Right lung (tissue), 10 donors: ENCODE measurements at places on chromosomes 3 and 15.

DNA sequence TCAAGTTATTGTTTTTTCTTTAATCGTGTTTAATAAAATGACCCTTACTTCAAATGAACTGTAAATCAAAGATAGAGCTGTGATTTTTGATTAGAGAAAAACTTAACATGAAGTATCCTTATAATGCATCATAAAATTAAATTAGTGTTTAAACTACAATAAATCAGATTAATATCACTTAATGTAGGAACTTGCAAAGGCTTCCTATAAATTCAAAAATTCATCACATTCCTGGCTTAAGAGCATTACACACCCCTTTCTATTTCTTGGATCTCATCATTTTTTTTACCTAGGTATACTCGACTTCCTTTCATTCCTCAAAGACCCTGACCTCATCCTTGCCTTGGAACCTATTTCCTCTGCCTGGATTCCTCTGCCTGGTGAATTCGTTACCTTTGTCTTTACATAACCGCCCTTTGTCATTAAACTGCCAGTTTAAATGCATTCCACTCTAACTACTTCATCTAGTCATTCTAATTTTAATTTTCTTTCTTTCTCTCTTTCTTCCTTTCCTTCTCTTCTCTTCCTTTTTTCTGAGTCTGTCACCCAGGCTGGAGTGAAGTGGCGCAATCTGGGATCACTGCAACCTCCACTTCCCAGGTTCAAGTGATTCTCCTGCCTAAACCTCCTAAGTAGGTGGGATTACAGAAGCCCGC lies 1244.5 kb downstream of the OTOL1 start:
- DNase-seq, result no peak

DNA sequence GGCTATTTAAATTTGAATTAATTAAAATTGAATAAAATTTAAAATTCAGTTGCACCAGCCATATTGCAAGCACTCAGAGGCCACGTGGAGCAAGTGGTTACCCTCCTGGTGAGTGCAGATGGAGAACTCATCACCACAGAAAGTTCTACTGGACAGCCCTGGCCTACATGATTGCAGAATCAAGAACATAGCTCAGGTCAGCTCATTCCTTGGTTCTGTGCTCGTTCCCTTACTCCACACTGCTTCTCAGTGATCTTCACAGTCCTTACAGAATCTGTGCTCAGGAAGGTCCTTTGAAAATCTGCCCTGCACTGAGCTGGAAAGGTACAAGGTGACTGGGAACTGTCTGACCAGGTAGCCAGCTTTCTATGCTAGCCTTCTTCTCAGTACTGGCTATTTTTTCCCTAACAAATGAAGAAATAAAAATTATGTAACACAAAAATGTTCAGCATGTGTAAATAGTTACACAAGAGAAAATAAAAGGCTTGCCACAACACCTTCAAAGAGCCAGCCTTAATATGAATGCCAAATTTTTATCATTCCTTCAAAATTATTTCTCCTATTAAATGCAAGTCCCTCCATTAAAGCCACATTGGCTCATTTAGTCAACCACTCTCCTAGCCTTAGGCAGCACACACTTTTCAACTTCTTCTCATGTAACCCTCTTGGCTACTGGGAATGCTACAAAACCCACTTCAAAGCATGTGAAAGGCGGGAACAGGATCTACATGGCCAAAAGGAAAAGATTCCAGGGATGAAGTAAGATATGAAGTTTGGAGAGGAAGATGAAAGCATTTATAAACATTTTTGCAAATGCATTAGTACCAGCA lies 326.4 kb upstream of the WNT5A start:
- no peak for DNase-seq

DNA sequence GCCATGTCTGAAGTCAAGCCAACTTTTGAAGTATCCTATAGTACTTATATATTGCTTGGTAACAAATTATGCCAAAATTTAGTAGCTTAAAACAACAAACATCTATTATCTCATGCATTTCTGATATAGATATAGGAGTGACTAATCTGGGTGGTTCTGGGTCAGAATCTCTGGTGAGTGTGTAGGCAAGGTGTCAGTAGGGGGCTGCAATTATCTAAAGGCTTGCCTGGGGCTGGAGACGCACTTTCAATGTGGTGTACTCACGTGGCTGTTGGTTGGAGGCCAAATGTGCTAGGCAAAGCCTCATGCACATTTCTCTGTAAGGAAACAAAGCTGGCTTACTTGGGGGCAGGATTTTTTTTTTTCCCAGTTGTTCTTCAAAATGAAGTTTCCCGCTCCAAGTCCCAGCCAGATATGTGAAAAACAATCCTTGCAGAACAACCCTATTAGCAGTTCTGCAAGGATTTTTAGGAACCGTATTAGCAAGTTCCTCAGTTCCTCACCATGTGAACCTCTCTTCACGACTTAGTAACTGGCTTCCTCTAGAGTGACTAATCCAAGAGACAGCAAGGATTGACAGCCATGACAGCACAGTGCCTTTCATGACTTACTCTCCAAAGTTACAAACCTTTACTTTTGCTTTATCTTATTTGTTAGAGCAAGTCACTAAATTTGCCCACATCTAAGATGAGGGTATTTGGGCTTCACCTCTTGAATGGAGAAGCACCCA lies 25.8 kb downstream of the GREM1 start:
- DNase-seq, result no peak

DNA sequence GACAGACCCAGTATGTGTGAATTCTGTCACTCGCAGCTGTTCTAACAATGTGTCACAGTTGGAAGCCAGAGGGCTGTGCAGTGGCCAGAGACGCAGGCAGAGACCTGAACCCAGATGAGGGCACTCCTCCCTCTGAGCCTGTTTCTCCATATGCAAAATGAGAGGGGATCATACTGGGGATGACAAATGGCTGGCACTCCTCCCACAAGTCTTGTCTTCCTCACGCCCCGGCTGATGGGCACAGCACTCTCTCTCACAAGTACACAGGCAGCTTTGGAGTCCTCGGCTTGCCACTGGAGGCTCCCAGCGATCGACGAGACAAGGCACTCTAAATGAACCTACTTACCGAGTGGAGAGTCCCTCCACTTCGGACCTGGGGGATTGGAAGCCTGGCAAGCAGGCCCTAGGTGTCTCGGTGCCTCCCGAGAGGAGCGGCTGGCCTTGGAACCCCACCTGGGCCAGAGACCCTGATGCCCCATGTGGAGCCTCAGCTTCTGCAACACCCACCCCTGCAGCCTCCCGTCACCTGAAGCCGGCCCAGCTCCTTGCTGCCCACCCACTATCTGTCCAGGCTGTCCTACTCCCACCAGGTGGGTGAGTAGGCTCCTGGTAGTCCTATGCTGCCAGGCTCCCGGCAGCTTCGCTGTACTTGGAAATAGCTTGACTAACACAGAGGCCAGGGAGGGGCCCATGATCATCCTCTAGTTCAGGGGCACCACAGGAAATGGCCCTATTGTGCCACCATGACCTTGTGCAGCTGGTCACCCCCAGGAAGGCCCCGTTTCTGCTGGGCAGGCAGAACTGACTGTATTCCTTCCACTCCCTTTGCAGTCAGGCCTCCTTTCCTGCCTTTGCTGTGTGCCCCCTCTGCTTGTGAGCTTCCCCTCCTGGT lies 65.0 kb upstream of the IQSEC1 start:
- no peak for DNase-seq

GRCh38 chr3:49387721-49388120 lies 24.1 kb downstream of the RHOA start:
- no peak for DNase-seq

- peak; percentile 46 for DNase-seq
Measured at GRCh38 chr15:55742498-55742926, 440 bp downstream of the PRTG start.

GRCh38 chr3:86416334-86416733 lies 574.6 kb downstream of the VGLL3 start:
- DNase-seq, result no peak

- no peak for DNase-seq
Measured at GRCh38 chr15:44045217-44045616, 149.9 kb downstream of the FRMD5 start.

GRCh38 chr3:65935724-65936123 lies 103.0 kb downstream of the MAGI1 start:
- DNase-seq, result no peak

DNA sequence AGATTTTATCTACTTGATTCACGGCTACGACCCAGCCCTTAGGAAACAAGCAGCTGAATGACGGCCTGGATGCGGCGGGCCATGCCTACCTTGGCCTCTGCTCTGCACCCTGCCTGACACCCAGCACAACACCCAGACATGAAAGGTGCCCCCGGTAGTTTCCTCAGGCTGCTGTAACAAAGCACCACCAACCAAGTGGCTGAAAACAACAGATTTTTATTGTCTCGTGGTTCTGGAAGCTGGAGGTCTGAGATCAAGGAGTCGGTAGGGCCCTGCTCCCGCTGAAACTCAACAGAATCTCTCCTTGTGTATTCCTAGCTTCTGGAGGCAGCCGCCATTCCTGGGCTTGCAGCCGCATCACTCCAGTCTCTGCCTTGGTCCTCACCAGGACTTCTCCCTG lies 111.7 kb downstream of the ADCY5 start:
- no peak for DNase-seq

DNA sequence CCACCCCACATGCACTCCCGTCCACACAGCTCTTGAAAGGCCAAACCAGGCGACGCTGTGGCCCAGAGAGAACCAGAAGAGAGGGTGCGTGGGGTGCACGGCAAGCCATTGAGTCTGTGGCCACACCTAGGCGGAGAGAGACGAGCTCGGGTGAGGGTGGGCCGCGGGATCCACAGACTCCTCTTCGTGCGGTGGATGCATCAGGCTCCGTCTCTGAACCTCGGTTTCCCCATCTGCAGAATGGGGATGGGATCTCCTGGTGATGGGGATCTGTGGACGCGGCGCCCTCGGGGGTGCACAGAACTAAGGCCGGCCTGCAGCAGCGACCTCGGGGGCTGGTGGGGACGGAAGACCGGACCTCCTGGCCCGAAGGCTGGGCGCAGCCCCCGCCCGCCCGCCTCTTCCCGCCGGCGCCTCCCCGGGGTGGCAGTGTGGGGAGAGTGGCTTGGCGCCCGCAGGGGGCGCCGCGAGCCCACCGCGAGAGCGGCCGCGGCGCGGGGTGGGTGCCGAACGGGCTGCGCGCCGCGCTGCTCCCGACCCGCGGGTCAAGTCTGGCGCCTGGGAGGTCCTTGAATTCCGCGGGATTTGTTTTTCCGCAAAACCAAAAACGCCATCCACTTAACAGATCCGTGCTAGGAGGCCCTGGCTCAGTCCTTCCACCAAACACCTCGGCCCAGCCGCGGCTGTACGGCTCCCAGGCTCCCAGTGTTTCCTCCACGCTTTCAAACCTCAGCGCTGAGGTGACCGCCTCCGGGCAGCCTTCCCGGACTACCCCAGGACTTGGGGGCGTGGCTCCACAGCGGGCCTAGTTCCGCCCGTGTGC lies 13.2 kb upstream of the ADPGK start:
- DNase-seq, result peak; percentile 57

DNA sequence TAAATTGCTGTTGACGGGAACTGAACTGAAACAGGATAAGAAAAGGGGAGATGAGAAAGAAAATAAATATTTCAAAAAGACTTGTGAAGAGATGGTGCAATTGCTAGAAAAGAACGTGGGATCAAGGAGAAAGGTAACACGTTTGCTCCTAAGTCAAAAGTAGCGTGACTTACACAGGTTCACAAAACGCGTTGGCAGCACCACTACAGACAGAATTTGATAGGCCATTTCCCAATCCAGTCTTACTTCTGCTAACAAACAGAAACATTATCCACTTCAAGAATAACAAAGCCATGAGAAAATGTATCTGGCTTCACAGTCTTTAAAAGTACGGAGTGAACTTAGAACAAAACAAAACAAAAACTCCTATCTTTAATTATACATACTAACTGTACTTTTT lies 75.5 kb downstream of the DPH6 start:
- no peak for DNase-seq
